Bladder microvascular endothelial cell (primary cell): ENCODE measurements at places on chromosomes 6 and 20. TPM values are rescaled to one million over a fixed set of nuclear protein-coding genes. Genes with fewer than 3 reads are reported as not detected.

ARFGEF2 gene
- 30.3 and 66.5 TPM in 2 replicates for total RNA-seq

ARMC2 gene
- 0.65 and 1.1 TPM in 2 replicates for total RNA-seq

PDYN gene
- total RNA-seq, result not detected in 2 replicates

CPXM1 gene
- under 0.01 and 0.38 TPM in 2 replicates for total RNA-seq

KIF13A gene
- 56.0 and 94.0 TPM in 2 replicates for total RNA-seq

TCF15 gene
- 1.6 and 3.7 TPM in 2 replicates for total RNA-seq

MYMX gene
- 0.31 and 0.49 TPM in 2 replicates for total RNA-seq

DSN1 gene
- total RNA-seq, result 21.0 and 22.8 TPM in 2 replicates
